Stimulated activated memory B cell treated with anti-CD40 and anti-IgM and Interleukin-4, amounts not matched to agents 10 μg/mL and 1 μg/mL and 100 μg/mL, for 72 hours (primary cell): ENCODE measurements at places on chromosomes 16 and 17.

DNA sequence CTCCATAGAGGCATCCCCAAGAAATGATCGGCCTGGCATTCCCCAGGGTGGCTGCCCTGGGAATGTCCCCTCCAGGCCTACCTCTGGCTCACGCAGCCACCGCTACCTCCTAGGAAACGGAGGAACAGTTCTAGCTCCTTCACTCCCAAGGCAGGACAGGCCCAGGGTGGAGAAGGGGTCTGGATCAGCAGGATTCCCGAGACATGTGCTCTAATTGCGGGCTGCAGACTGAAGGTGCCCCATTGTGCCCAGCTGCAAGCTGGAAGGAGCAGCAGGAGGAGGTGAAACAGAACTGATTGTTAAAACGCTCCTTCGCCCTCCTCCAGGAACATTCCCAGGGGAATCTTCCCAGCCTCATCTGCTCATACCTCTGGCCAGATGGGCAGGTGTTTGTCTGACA, 40.8 kb downstream of the SCNN1G start:
- ATAC-seq = no peak

- no peak for ATAC-seq
These were observed 1.7 kb downstream of the KANSL1 start for GRCh38 chr17:46191322-46192188.

DNA sequence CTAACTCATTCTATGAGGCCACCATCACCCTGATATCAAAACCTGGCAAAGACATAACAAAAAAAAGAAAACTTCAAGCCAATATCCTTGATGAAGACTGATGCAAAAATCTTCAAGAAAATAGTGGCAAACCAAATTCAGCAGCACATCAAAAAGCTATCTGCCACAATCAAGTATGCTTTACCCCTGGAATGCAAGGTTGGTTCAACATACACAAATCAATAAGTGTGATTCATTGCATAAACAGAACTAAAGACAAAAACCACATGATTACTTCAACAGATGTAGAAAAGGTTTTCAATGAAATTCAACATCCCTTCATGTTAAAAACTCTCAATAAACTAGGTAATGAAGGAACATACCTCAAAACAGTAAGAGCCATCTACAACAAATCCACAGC, 48.4 kb downstream of the CMC2 start:
- no peak for ATAC-seq

DNA sequence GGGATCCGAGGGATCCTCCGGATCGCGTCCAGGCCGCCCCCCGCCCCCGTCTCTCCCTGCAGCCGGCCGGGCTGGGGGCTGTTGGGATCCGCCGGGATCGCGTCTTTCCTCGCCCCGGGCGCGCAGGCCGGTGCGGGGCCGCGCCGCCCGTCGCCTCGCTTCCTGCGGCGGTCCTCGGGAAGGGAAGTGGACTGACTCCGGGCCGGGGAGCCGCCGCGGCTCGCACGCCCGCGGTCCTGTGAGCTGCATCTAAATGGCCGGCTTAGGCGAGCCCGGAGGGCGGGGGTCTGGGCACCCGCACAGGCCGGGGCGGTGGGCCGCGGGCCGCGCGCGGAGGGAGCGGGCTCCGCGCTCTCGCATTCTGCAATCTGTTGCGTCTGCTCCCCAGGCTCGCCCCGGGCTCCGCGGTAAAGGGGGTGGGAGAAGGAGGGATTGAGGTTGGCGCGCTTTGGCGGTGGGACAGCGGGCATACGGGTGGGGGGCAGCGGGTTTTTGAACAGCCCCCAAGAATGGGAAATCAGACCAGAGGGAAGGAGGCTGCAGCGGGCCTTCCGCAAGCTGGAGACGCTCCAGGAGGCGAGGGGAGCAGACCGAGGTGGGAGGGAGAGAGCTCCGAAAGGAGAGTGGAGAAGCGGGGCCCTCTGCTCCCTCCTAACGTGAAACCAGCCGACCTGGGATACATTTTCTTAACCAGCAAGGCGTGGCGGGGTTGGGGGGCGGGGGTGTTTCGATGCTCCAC, 2.2 kb downstream of the TMEM132E start:
- ATAC-seq = no peak

DNA sequence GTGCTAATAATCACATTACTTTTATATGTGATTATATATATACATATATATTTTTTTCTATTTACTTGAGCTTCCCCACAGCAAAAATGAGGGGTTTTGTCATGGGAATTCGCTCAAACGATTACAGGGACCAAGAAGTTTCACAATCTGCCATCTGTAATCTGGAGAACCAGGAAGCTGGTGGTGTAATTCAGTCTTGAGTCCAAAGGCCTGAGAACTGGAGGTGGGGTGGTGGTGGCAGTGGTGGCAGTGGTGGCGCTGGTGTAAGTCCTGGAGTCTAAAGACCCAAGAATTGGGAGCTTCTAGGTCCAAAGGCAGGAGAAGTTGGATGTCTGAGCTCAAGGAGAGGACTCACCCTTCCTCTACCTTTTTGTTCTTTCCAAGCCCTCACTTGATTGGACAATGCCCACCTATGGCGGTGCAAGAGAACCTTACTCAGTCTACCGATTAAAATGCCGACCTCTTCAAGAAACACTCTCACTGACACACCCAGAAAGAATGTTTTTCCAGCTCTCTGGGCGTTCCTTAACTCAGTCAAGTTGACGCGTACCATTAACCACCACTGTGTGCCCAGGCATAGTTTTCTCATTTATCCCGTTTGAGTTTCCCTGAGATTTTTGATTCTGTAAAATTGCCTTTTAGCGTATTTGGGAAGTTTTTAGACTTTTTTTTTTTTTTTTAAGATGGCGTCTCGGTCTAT, 31.9 kb downstream of the POLR2A start:
- ATAC-seq = no peak

DNA sequence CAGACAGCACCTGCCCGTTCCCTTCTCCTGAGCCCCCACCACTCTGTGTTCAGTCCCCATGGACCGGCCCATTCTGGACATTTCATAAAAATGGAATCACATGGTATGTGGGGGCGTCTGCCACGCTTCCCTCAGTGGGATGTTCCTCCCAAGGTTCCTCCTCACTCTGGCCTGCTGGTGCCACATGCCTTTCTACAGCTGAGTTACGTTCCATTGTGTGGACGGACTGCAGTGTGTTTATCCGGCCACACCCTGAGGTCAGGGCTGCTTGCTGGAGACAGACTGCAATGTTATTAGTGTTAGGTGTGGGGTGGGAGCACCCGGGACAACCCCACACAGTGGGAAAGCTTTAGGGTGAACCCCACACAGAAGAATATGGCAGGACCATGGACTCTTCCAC, 5.9 kb upstream of the AATK start:
- ATAC-seq = no peak

GRCh38 chr17:57338257-57338914, 82.1 kb downstream of the MSI2 start:
- ATAC-seq = peak; percentile 95

DNA sequence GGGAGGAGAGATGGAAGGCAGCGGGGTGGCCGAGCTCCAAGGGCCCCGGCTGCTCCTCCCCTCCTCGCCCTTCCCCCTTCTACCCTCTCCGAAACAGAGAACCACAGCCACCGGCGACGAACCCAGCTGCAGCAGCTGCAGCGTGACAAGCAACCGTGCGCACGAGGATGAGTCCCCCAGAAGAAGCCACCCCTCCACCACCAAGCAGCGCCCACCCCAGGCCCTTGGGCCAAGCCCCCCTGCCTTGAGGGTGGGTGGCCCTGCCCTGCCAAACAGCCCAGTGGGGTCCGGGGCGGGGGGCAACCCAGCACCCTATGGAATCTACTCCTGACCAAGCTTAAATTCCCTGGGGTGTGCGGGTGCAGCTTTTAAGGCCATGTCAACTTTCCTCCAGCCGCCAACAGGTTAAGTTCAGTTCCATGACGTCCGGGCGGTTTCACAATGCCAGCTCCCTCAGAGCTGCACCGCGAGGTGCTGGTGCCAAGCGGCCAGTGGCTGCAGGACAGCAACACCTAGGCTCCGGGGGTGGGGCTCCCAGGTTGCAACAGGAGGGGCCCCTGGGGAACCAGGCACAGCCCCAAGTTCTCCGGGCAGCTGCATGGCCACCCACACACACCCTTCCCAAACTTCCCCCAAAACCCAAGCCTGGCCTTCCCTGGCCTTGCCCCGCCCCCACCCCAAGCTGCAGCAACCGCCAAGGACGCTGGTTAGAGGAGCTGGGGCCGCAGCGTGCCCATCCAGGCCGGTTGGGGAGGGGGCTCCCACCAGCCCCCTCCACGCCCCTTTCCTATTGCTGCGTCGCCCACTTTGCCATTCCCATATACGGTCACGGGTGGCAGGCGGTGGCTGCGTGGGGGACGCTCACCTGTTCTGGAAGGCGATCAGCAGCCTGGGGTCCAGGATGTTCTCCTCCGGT, 2.0 kb downstream of the CBX4 start:
- ATAC-seq = peak; percentile 65

- ATAC-seq = no peak
These were observed 34.0 kb upstream of the PRKCA start for GRCh38 chr17:66268247-66268927.

GRCh38 chr16:68257906-68258800, 6.2 kb upstream of the SLC7A6 start:
- ATAC-seq = peak; percentile 80

- no peak for ATAC-seq
These were observed 82.1 kb downstream of the KSR1 start for GRCh38 chr17:27538156-27538955.

DNA sequence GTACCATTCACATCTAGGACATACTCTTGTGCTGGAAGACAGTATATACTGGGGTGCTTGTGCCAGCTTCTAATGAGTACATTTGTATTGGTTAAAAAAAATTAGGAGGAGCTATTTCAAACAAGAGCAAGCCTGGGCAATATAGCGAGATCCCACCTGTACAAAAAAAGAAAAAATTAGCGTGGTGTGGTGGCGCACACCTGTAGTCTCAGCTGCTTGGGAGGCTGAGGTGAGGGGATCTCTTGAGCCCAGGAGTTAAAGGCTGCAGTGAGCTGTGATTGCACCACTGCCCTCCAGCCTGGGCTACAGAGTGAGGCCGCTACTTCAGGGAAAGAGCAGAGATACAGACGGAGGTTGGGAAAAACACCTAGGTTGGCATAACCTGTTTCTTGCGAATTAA, 1.2 kb downstream of the MRTFB start:
- ATAC-seq = no peak

GRCh38 chr17:62899361-62899760, 66.7 kb upstream of the TANC2 start:
- ATAC-seq = no peak

DNA sequence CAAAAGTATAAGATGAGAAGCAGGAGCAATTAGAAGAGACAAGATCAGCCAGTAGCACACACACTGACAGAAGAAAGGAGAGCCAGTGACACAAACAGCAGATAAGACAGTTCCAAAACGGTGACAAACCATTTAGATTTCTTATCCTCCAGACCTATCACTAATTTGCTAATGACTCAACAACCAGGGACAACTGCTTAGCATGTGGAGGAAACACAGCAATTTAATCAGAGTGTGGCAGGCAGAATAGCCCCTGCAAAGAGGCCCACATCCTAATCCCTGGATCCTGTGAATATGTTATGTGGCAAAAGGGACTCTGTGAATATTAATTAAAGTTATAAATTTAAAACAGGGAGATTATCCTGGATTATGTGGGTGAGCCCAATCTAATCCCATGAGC, 81.1 kb downstream of the CACNG1 start:
- no peak for ATAC-seq

GRCh38 chr16:3601614-3602319, 9.6 kb downstream of the SLX4 start:
- no peak for ATAC-seq

DNA sequence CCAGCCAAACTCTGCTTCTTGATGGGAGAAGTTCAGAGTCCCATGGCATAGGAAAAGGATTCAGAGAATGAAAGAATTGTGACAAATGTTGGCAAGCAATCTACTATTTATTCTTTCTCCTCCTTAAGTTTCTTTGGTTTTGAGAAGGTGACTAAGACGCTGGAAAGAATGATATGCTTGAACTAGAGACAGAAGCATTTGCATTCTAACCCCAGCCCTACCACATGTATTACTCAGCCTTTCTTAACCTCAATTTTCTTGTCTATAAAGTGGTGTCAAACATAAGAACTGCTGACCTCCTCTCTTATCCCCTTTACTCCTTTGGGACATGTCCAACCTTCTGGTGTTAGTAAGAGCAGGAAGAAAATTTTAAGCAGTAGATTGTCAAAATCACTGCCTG, 124.7 kb downstream of the HS3ST2 start:
- no peak for ATAC-seq

DNA sequence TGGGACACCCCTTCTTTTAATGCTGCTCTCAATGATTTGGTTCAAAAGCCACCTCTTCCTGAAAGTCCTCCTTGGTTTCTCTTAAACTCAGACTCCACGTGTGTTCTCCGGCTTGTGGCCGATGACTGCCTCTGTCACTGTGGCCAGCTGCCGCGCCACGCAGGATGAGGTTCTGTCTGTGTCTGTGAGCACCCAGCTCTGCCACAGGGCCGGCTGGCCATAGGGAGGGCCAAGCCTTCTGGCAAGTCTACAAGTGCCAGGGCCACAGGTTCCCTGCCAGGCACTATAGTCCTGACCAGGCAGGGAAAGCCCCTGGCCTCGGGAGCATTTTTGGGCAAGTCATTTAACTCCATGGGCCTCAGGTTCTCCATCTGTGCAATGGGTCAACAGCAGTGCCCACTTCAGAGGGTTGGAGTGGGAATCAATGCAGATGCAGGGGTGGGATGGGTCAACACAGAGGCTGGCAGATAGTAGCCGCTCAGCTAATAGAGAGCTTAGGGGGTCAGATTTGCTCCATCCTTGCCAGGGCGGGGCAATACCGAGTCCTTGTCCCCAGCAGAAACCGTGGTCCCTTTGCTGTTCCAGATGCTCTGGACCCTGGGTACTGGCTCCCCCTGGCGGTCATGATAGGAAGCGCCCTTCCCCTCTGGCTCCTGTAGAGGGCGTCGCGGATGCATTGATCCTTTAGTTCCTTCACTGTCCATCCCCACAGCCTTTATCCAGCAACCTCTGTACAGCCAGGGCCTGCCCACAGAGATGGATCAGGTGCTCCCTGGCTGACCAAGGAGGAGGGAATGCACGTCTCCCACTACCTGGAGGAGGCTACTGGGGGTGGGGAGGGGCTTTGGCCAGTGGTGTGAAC, 19.3 kb upstream of the ADGRG3 start:
- ATAC-seq = peak; percentile 68

GRCh38 chr16:83374979-83375378, 432.8 kb upstream of the HSBP1 start:
- ATAC-seq = no peak

DNA sequence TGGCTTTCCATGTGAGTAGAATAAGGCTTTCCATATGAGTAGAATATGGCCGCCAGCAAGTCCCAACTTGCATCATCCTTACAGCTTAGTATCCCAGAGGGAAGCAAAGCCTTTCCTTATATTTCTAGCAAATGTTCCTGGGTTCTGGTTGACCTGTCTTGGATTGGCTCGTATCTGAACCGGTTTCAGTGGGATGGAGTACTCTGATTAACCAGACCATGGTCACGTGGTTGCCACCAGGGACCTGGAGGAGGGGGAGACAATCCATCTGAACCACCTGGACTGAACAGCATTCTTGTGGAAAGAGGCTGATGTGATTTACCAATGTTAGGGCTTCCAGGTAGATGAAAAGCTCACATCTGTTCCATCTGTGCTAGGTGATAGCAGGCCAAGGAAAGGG, 89.0 kb downstream of the SHISA6 start:
- ATAC-seq = no peak

DNA sequence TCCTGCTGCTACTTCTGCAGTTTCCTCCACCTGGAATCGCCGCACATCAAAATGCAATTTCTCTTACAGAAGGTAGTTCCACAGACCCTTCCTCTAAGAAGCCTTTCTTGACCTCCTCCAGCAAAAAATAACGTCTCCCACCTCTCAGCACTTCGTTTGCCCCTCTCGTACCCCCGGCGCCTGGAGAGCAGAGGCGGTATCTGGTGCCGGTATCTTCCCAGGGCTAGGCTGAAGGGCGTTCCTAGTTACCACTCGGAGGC, 482 bp downstream of the DCTPP1 start:
- no peak for ATAC-seq

GRCh38 chr16:75231570-75231969, 12.8 kb downstream of the CTRB1 start:
- ATAC-seq = no peak
